ENCODE measurements at places on chromosomes 2 and 18. TPM values are rescaled to one million over a fixed set of nuclear protein-coding genes. Genes with fewer than 3 reads are reported as not detected.

PHLPP1 gene
- total RNA-seq: 8.1 TPM

DNA sequence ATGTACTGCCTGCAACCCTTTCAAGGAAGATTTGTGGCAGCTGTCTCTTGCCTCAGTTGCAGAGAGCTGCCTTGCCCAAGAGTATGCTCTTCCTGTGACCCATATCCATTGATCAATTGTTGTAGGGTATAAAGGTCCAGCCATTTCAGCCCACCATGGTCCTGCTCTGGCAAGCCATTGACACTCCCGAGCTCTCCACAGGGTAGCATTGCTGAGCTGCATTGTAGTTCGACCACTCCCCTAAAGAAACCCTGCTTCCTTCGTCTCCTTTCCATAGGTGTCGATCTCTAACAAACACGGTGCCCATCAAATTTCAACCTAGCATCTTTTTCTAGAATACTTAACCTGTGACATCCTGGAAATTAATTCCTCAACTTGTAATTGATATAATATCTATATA is 104.9 kb upstream of the NDUFV2 start:
- DNase-seq: no peak

DNA sequence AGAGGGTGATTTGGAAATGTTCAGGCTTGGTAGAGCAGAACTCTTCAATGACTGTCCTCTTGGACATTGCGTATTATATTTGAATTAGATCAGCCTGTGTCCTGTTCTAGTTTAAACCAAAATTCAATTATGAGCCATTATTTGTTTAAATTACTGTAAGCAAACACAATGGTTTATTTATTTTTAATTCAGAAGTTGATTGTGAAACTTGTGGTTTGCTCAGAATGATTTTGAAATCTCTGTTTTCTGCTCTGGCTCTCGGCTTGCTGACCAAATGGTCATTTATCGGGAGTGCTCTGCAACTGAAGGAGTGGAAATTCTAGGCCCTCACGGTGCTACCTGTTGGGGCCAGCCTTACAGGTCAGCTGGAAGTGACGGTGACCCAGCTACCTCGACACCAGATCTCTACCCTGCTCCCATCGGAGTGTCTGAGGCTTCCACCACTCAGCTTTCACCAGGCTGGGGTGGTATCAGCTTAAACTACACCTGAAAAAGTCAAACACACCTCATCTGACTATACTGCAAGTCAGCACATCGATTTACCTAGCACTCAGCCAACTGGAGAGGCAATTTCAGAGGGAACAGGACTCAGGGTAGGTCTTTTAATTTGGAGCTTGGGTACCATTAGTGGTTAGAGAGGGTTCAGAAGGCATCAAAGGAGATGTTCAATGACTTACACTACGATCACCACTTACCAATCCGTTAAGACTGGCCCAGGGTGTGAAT is 36.8 kb upstream of the GPD2 start:
- no peak for DNase-seq

DNA sequence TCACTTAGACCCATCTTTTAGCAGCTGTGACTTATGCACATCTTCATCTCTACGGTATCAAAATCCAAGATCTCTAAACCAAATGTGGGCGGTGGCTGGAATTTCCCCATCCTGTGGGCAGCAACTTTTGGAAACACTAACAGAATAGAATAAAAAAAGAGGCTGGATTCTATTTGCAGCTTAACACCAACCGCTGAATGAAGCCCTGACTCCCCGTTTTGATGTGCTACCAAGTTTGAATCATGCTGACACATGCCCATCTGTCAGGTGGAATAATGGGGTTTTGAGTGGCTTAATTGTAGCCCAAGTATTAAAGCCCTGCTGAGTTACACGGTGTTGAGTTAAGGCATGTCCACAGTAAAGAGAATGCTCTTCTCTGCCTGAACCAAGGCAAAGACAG is 165.2 kb downstream of the MTCL1 start:
- no peak for DNase-seq

DNA sequence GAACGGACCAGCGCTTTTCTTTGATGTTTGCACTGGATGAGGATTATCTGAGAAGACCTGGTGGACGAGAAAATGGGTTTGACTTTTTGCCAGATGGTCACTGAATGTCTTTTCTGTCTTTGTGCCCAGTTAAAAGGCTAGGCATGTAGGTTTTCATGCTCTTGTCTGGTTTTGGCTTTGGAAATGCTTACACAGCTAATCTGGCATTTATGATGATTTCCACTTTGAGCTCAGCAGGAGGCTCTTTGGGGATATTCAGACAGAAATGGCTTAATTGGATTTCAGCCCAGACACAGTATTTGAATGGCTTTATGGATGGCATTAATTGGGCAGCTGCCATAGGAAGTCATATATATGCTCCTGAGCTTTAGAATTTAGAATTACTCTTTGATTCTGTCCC is 59.6 kb downstream of the NCK2 start:
- no peak for DNase-seq

- DNase-seq: no peak
Observed at GRCh38 chr2:37770797-37771196, 99.4 kb upstream of the CDC42EP3 start.

GRCh38 chr2:131493199-131493968 is 1.2 kb upstream of the MZT2A start:
- DNase-seq: no peak

SLC30A3 gene
- total RNA-seq: 4.4 TPM

ALPI gene
- total RNA-seq: not detected

DNA sequence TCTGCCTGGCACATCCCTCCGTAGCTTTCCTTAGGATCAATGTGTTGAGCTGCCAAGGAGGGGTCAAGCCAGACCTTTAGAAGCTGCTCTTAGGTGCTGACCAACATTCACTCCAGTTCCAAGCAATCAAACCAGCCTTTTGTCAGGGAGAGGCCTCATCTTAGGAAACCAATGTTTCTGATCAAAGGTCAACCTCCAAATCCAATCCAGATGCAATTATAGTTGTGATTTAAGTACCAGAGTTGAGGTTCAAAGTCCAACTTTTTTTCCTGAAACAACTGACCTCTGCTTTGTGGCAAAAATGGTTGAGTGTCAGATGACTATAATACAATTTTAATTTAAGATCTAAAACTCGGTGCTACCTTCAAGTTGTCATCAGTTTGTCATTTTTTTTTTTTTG is 303.4 kb downstream of the ALK start:
- no peak for DNase-seq

SLC14A1 gene
- 76.3 TPM for total RNA-seq

GRCh38 chr2:190596993-190597392 is 51.9 kb upstream of the NAB1 start:
- DNase-seq: no peak

DNA sequence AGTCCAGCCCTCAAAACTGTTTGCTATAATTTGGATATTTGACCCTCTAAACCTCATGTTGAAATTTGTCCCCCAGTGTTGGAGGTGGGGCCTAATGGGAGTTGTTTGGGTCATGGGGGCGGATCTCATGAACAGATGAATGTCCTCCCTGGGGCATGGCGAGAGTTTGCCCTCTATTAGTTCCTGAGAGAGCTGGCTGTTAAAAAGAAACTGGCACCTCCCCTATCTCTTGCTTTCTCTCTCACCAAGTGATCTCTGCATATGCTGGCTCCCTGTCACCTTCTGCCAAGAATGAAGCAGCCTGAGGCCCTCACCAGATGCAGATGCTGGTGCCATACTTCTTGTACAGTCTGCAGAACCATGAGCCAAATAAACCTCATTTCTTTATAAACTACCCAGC is 12.0 kb downstream of the LNPK start:
- no peak for DNase-seq

- no peak for DNase-seq
Observed at GRCh38 chr2:200483729-200484198, 26.1 kb downstream of the KCTD18 start.

SERPINB10 gene
- total RNA-seq: not detected

GRCh38 chr2:63050334-63051041 is at the start of gene OTX1:
OTX1 (plus strand) TSS chr2:63050830; CDS start chr2:63052991, 2,161 bp downstream.
- DNase-seq: no peak

DNA sequence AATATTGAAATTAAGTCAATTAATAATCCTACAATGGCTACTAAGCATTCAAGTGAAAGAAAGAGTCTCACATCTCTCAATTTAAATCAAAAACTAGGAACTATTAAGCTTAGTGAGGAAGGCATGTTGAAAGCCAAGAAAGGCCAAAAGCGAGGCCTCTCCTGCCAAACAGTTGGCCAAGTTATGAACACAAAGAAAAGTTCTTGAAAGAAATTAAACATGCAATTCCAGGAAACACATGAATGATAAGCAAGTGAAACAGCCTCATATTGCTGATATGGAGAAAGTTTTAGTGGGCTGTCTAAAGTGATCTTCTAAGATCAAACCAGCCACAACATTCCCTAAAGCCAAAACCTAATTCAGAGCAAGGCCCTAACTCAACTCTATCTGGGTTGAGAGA is 11.8 kb downstream of the RDH14 start:
- no peak for DNase-seq

MAP3K19 gene
- not detected for total RNA-seq

LONRF2 gene
- total RNA-seq: 17.4 TPM

DNA sequence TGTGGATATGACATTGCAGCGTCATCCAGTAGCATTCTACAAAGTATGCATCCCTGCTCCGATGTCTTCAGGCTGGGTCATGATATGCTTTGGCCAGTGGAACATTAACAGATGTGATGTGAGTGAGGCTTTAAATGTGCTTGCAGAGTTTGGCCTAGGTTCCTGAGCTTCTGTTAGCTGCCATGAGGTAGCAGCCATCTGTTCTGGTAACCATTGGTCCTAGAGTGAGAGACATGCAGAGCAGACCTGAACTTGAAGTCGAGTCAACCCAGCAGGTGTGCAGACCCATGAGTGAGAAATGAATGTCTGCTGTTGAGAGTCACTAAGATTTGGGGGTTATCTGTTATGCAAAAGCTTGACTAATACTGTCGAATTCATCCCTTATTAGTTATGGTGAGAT is 73.8 kb upstream of the NABP1 start:
- no peak for DNase-seq

All from thoracic aorta (tissue), 2 donors.